ENCODE measurements at places on chromosomes 2 and 18.

DNA sequence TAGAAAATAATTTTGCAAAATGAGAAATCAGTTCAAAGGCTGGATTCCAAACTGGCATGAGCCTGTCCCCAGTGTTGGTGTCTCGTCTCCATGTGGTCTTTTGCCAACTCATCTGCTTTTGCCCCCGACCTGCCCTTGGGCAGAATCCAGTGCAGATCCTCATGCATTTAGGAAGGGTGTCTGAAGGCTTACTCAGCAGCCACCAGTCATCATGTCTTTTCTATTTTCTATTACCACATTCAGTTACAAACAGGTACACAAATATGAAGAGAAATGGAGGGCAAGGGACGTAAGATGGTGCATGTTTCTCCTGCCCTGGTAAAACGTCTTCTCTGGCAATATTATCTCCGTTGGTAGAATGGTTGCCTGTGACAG is 43.5 kb downstream of the E2F6 start:
- no peak for DNase-seq

GRCh38 chr2:128663371-128664050 is 344.8 kb upstream of the HS6ST1 start:
- DNase-seq: no peak

DNA sequence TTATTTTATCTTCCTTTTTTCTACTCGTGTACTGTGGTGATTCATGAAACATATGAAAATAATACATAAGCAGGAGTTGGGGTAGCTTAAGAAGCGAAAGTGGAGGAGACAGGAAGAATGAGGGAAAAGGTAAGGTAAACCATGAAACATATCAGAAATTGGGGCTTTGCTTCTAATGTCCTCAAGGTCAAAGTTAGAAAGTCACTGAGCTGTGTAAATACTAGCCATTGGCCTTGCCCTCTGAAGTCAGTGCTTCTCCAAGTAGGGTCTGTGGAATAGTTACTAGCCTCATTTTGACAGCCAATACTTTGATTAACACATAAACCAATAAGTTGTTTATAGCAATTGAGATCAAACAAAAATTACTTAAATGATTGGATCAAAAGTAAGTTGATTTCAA is 117.2 kb downstream of the MAP4K4 start:
- DNase-seq: no peak

GRCh38 chr18:5943514-5943913 is 48.2 kb upstream of the TMEM200C start:
- DNase-seq: peak; percentile 17

- DNase-seq: peak; percentile 98
Measured at GRCh38 chr2:160379399-160379798, 114.2 kb downstream of the RBMS1 start.

DNA sequence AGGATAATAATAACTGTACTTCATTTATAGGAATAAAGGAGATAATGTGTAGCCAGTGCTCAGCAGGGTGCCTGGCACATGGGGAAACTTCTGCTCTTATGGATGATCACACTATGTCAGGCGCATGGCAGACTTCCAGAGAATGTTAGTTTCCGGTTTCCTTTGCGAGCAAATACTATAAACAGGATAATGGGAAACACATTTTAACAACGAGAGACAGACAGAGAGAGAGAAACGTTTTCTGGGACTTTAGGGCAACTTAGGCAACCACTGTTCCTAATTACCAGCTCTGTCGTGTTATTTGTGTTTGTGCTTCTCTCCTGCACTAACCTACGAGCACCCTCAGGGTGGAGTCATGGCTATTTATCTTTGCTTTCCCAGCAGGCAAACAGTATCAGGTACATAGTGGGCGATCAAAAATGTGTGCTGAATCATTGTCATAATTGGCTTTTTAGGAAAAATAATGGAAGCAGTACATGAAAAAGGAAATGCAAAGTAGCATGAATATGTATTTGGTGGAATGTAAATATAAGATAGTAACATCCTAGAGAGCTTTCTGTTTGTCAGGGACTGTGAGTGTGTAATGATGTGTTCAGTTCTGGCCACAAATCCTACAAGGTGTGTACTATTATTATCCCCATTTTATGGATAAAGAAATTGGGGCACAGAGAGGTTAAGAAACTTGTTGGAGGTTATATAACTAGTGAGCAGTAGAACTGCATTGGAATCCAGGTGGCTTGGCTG is 36.8 kb upstream of the IGFBP2 start:
- DNase-seq: peak; percentile 45

DNA sequence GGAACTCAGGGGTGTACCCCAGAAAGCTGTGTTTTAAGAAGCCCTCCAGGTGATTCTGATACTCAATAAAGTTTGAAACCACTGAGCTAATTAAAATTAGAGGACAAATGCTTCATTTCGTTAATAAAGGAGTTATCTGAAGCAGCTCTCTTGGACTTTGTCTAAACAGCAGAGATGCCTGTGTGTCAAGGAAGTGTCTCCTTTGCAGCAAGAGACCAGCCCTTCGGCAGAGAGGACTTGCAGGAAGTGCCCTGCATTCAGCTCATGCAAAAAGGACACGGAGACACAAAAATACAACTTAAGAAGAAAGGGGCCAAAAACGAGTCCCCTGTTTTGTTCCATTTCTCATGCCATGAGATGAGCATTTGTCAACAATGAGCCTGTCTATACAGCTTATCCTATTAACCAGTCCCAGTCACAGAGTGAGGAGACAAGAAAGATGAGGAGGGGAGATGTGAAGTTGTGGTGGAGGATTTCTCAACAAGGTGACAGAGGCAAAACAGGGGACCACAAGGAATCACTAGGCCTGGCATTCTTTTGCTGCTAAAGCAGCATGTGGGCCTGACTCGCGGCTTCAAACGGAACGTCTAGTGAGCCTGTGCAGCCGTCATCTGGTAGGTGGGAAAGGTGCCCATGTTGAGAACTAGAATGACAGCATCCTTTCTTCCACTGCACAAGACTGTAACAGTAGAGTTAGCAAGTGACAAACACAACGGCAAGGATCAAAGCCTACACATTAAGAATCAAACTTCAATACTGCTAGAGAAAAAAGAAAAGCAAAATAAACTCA is 152.3 kb downstream of the ANTXR1 start:
- no peak for DNase-seq

GRCh38 chr2:212387146-212387545 is 151.5 kb downstream of the ERBB4 start:
- peak; percentile 47 for DNase-seq

GRCh38 chr2:200278694-200279316 is 27.7 kb upstream of the SPATS2L start:
- DNase-seq: no peak

GRCh38 chr2:227613272-227613660 is 1.4 kb downstream of the SCYGR3 start:
- no peak for DNase-seq

DNA sequence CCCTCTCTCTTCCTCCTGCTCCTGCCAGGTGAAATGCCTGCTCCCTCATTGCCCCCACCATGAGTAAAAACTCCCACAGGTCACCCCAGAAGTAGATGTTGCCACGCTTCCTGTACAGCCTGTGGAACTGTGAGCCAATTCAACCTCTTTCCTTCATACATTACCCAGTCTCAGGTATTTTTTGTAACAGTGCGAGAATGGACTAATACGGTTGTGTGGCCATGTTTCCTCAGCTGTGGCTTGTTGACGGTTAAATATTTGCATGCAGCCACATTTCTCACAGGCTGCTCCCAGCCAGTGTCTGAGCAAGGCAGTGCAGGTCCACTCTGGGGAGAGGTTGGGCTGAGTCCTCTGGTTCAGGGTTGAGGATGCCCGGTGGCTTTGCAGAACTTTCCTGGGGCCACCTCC is 27.8 kb upstream of the COPS8 start:
- no peak for DNase-seq

DNA sequence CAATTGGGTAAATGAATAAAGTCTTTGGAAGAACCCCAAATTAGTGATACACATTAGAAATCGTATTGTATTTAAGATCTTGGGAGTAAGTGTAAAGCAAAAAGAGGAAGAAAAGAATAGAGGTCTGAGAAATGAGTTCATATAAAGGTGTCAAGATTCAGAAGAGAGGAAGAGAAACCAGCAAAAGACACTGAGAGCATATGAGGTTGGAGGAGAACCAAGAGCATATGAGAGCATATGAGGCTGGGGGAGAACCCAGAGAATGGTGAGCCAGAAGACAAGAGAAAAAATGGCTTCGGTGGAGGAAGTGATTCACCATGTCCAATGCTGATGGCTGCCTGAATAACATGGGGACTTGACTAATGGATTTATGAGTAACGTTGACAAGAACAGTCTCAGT is 620.1 kb upstream of the GCFC2 start:
- no peak for DNase-seq

DNA sequence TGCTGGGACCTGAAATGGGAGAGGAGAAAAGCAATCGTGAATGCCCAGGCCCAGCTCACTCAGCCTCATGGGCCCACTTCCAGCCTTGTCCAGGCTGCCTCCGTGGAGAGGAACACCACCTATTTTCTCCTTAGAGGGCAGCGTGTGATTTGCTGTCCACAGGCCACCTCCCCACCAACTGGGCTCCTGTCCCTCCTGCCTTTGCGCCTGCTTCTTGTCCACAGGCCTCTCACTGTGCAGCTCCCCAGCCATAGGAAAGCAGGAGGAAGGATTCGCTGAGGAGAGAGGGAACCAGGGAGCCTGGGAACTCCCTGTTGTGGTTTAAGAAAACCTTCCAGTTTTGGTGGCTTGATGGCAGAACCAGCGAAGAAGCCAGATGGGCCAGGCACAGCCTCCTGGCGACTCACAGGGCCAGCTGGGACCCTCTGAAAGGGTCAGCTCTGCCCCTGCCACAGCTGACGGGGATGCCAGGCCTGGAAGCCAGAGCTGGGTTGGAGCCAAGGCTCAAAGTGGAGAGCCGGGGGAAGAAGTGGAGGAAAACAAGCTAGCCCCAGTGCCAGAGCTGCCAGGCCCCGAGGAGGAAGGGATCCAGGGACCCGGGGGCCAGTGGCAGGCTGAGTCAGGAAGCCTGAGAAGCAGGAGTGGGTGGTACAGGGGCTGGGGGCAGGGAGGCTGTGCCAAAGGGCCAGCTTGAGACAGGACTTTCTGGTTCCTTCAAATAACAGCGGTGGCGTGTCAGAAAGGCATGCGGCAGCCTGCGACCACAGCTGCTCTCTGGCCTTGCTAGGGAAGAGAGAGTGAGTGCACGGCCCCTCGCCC is 9.9 kb downstream of the TMBIM1 start:
- DNase-seq: no peak

GRCh38 chr2:52475590-52475989 is 1292.0 kb upstream of the CHAC2 start:
- no peak for DNase-seq

DNA sequence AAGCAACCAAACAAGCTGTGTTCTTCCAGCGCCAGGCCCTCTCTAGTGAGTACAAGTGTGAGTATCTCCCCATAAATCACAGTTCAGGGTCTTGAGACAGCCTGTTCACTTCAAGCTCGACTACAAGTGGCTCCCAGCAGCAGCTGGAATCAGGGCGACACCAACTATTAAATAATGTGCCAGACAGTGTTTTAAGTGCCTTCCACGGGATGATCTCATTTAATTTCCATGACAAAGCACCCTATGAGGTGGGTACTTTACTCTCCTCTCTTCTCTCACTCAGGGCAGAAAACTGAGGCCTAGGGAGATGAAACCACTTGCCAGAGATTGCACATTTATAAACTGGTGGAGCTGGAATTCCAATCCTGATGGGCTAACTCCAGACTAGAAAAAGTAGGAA is 2.6 kb upstream of the FAM136A start:
- DNase-seq: no peak

- DNase-seq: peak; percentile 88
Measured at GRCh38 chr2:171531291-171531690, 9.0 kb downstream of the CYBRD1 start.

- DNase-seq: no peak
Measured at GRCh38 chr2:45255563-45255962, 246.3 kb upstream of the SIX2 start.

- DNase-seq: peak; percentile 89
Measured at GRCh38 chr2:9843229-9844035, at the start of gene TAF1B. TAF1B (plus strand) TSS chr2:9843474; CDS start chr2:9843542, 68 bp downstream.

DNA sequence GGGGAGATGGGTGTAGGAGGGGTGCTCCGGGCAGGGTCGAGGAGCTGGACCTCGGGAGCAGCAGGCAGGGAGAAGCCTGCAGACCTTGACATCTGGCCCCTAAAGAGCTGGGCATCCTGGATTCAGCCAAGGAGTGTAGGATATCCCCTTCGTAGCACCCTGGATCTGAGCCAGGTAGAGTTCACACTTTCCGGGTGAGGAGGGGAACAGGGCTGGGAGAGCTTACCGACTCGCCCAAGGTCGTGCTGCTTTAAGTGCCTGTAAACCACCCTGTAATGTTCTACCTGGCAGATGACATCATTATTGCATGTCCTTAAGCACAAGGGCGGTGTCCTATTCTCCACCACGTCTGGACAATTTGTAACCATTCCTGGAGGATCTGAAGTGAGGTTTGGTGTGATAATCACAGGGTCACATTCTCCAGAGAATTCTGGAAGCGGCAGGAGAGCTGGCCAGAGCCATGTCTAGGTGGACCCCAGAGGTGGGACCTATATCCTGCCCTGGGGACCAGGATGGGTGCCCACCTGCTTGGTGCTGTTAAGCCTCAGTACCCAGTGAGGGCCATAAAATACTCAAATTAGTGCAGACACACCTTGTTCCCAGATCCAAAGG is 14.6 kb downstream of the ITM2C start:
- DNase-seq: no peak

GRCh38 chr2:75564026-75564688 is 3.4 kb upstream of the EVA1A start:
- no peak for DNase-seq

- no peak for DNase-seq
Measured at GRCh38 chr2:231752061-231752460, 29.0 kb downstream of the PDE6D start.

DNA sequence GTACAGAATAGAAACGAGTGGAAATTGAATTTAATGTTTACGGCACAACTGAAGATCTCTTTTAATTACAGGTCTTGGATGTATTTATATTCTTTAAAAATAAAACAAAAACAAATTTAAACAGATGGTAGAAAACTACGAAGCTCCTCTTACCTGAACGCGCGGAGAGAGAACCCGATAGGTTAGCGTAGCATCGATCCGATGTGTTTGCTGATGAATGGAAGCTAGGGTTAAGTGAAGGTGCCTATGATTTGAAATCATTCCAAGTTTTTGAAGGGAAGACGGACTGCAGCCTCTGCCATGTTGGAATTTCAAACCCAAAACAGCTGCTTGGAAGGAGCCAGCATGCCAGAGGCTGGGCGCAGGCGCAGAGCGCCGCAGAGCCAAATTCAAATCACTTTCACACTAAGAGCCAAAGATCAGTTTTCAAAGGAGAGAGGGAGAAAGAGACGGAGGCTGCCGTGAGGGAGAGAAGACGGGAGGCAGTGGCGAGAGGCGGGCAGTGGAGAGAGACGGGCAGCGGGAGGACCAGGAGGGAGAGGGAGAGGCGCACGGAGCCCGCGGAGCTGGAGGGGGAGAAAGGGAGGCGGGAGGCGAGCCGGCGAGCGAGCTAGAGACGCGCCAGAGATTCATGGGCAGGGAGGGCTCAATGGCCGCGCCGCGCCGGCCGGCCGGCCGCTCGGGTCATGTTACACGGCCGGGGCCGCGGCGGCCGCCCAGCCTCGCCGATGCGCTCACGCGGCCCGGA is at the start of gene FIGN:
Gene FIGN, minus strand, starts transcription at position 324 of the 748 bp plus-strand sequence. CDS start 1,081 bp downstream, outside the sequence.
- peak; percentile 96 for DNase-seq
